ENCODE measurements at places on chromosomes 4 and X.

DNA sequence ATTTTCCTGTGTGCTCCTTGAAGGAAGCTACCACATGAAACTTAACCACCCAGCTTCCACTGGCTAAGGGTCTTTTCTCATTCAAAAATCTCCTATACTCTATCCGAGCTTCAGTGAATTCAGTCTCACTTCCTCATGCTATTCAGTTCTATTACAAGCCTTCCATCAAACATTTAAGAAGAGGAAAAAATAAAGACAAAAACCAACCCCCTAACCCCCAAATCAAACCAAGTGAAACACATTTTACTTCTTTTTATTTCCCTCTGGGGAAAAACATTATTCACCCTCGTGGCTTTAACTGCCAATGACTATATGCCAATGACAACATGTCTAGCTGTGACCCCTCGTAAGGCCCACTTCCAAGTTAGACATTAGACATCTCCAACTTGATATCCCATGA, 16.2 kb upstream of the WDR19 start:
- no peak for DNase-seq

GRCh38 chr4:103074744-103075434, 1.7 kb downstream of the SLC9B2 start:
- DNase-seq: no peak

DNA sequence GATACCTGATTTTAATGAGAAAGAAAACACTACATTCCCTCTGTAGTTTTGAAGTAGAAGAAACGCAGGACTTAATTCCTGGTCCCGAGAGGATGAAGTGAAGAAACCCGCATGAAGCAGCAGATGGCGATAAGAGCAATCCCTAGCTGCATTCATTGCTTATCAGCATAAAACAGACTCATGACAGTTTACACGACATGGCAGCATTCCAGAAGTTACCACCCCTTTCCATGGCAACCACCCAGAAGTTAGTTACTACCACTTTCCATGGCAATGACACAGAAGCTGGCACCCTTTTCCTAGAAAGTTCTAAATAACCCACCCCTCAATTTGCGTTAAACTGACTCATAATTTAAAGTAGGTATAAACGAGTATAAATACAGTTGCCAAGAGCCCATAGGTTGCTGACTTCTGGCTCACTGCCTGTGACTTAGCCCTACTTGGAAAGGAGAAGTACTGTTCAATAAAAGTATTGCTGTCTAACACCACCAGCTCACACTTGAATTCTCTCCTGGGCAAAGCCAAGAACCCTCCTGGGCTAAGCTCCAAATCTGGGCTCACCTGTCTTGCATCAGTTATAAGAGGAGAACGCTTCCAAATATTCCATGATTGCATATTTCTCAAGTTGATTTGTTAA, 5.5 kb upstream of the XAGE2 start:
- DNase-seq: no peak

GRCh38 chr4:43331226-43332051, 438.9 kb downstream of the GRXCR1 start:
- DNase-seq: no peak

GRCh38 chr4:95283320-95283719, 265.5 kb downstream of the UNC5C start:
- DNase-seq: no peak

- DNase-seq: peak; percentile 22
Measured at GRCh38 chr4:78592088-78592783, 40.7 kb downstream of the ANXA3 start.

- no peak for DNase-seq
Measured at GRCh38 chrX:1803741-1804140, 188.9 kb downstream of the ASMT start.

- no peak for DNase-seq
Measured at GRCh38 chrX:93420525-93421082, 252.8 kb downstream of the NAP1L3 start.

GRCh38 chr4:138861135-138861534, 154.4 kb upstream of the NOCT start:
- DNase-seq: no peak

- DNase-seq: peak; percentile 12
Measured at GRCh38 chrX:139680356-139680755, 27.6 kb downstream of the MCF2 start.

- no peak for DNase-seq
Measured at GRCh38 chr4:44662623-44663005, 11.2 kb upstream of the YIPF7 start.

- DNase-seq: no peak
Measured at GRCh38 chr4:14621731-14622463, 380.4 kb upstream of the CPEB2 start.

- no peak for DNase-seq
Measured at GRCh38 chr4:124454772-124455270, 257.7 kb downstream of the ANKRD50 start.

DNA sequence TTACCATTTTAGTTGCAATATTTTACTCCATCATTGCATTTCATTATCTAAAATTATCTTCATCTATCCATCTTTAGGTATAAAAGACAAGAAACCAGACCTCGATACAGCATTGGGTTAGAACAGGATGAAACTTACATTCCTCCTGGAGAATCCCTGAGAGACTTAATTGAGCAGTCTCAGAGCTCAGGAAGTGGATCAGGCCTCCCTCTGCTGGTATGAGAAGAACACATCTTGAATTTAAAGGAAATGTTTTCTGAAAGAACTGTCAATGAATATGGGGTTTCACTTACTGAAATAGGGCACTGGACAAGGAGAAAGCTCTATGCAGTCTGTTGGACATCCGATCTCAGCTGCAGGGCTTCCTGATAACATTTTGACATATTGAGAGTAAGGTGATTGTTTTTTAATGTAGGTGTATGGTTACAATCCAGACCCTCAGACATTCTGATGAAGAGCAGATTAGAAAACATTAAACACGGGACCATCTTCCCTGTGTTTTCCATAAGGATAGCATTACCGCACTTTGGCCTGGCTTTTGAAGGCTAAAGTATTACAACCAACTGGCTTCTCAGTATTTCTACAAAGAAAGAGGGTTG, 367.2 kb downstream of the BMPR1B start:
- DNase-seq: no peak

GRCh38 chrX:134622813-134623185, 35.5 kb downstream of the PLAC1 start:
- no peak for DNase-seq

- DNase-seq: no peak
Measured at GRCh38 chrX:103747163-103747562, 29.5 kb upstream of the PLP1 start.

GRCh38 chr4:55031158-55031557, 94.2 kb downstream of the KDR start:
- no peak for DNase-seq

DNA sequence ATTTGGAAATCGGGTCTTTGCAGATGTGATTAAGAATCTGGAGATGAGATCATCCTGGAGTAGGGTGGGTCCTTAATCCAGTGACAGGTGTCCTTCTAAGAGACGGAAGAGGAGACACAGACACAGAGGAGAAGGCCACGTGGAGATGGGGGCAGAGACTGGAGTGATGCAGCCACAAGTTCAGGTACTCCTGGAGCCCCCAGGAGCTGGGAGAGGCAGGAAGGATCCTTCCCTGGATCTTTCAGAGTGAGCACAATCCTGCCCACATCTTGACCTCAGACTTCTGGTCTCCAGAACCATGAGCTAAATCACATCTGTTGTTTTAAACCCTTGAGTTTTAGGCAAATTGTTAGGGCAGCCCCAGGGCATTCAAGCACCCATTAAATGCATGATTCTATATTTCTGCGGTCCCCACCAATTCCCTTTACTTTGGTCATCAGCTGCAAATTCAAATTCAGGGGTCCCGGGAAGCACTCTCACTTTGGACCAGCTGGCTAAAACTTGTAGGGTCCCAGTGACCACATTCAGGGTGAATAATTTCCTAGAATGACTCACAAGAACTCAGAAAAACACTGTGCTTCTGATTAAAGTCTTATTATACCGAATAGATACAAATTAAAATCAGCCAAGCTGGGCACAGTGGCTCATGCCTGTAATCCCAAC, 12.8 kb upstream of the AKAP17A start:
- DNase-seq: no peak

DNA sequence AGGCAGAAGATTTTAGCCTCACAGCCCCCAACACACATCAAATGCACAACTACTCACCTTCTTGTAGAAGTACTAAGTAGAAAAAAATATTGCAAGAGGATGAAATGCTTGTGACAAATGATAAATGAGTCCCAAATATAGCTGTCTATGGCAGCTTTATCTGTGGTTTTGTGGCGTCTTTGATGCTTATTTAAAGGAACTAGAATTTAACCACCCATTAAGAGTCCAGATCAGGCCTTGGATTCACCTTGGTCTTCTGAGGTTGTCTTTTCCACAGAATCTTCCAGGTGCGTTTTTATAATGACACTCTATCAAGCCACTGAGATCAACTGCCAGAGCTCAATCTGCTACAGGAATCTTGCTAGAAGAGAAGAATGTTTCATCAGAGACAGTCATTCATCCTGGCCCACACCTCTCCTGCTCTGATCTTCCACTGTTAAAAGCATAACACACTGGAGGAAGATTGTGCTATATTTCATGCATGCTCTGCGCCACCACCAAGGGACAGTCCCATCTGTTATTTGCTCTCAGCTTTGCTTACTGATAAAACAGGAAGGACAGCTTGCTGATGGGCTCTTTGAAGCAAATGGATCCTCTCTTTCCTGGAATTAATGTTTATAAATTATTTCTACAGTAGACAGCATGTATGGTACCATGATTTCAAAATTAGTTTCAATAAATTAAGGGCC, 144.1 kb downstream of the SLC7A11 start:
- no peak for DNase-seq

- DNase-seq: no peak
Measured at GRCh38 chr4:73864961-73865360, 4.2 kb upstream of the CXCL1 start.

- DNase-seq: peak; percentile 36
Measured at GRCh38 chrX:39063037-39063436, 261.8 kb downstream of the MID1IP1 start.

GRCh38 chr4:154927126-154927680, 146.1 kb downstream of the RBM46 start:
- DNase-seq: no peak

- peak; percentile 90 for DNase-seq
Measured at GRCh38 chr4:34181311-34181841, 2062.9 kb downstream of the ARAP2 start.

GRCh38 chr4:122921971-122922876, at the start of gene NUDT6:
Gene NUDT6, minus strand, starts transcription at chr4:122922597. Its CDS starts 25 bp downstream, at chr4:122922572.
- DNase-seq: no peak

DNA sequence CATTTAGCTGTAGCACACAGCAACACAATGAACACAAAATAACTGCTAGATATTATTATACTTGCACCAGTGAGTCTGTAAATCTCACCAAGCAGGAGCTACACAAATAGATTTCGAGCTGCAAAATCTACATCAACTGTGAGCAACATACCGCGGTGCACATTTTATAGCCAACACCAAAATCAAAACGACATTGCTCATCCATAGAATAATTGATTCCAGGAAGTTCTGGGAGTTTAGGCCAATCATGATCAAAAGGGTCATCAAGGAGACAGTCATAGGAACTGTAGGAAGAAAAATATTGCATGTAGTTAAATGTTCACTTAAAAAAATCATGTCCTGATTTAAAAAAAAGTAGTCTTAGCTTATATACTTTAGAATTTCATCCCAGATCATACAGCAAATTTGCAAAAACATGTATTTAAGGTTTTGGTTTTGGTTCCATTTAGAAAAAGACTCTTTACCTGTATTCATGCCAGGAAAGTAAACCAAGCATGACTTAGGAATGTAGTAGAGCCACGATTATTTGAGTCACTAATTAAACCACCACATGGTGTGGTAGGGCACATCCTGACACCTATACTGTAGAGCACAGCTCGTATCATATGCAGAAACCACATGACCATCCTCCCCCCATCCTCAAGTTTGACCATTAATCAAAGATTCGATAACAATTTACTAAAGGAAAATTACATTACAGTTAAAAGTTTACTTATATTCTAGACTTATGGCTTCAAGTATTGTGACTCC, 250.4 kb downstream of the ADAMTS3 start:
- no peak for DNase-seq

GRCh38 chr4:148054275-148054674, 322.4 kb downstream of the ARHGAP10 start:
- no peak for DNase-seq

GRCh38 chr4:11860996-11861395, 432.3 kb upstream of the HS3ST1 start:
- DNase-seq: no peak

GRCh38 chr4:27176881-27177280, 316.2 kb downstream of the STIM2 start:
- no peak for DNase-seq

DNA sequence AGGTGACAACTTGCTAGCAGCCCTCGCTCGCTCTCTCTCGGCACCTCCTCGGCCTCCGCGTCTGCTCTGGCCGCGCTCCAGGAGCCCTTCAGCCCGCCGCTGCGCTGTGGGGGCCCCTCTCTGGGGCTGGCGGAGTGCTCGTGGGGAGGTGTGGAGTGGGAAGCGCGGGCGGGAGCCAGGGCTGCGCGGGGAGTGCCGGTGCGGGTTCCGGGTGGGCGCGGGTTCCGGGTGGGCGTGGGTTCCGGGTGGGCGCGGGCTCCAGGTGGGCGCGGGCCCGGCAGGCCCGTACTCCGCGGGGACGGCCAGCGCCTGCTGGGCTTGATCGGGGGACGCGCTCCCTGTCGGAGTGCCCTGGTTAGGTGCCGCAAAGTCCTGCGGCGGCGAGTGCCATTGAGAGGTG, 384.3 kb downstream of the GPM6A start:
- DNase-seq: no peak

GRCh38 chr4:39732728-39733127, 34.8 kb downstream of the UBE2K start:
- DNase-seq: peak; percentile 33

- no peak for DNase-seq
Measured at GRCh38 chr4:163484906-163485305, 9.6 kb upstream of the TMA16 start.

GRCh38 chr4:78749972-78750727, 26.0 kb upstream of the BMP2K start:
- DNase-seq: no peak

DNA sequence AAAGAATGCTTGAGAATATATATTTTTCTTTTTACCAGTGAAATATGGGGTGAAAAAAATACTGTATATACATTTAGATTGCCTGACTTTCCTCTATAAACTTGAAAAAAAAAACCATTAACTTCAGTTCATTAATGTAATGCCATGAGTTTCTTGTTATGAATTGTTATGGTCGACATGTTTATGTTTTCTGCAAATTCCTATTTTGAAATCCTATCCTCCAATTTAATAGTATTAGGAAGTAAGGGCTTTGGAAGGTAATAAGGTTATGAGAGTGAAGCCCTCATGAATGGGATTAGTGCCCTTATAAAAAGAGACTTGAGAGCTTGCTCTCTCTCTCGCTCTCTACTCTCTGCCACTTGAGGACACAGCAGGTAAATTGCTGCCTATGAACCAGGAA, 211.4 kb downstream of the LDB2 start:
- no peak for DNase-seq

GRCh38 chr4:142707401-142707800, 138.7 kb downstream of the INPP4B start:
- DNase-seq: no peak

All from epithelial cell of prostate (primary cell).